ENCODE measurements at places on chromosomes 7 and 10. TPM values are rescaled to one million over a fixed set of nuclear protein-coding genes. Genes with fewer than 3 reads are reported as not detected.

Gene GJD4
- not detected for total RNA-seq

Gene H2BK1
- total RNA-seq: 0.97 TPM

Gene SPDYE8
- not detected for total RNA-seq

Gene CPED1
- 0.13 TPM for total RNA-seq

Gene SCART1
- total RNA-seq: 0.50 TPM

Gene UPK3B
- total RNA-seq: 2.1 TPM

Gene TSPAN13
- total RNA-seq: 18.7 TPM

Gene CACNB2
- total RNA-seq: 2.6 TPM

- no peak for DNase-seq
- no peaks in the 10 kb centered on the region for H3K27me3 ChIP-seq
- H3K4me3 ChIP-seq: no peak overlapping the region
- H3K27ac ChIP-seq: no peak overlapping the region
Observed at GRCh38 chr10:30917789-30918188, 113.9 kb downstream of the ZNF438 start.

- H3K27me3 ChIP-seq: no peaks in the 10 kb centered on the region
- H3K4me3 ChIP-seq: no peak overlapping the region
- no peaks in the 10 kb centered on the region for H3K4me1 ChIP-seq
- no peak overlapping the region for H3K27ac ChIP-seq
Observed at GRCh38 chr7:107201795-107202450, 33.1 kb downstream of the HBP1 start.

DNA sequence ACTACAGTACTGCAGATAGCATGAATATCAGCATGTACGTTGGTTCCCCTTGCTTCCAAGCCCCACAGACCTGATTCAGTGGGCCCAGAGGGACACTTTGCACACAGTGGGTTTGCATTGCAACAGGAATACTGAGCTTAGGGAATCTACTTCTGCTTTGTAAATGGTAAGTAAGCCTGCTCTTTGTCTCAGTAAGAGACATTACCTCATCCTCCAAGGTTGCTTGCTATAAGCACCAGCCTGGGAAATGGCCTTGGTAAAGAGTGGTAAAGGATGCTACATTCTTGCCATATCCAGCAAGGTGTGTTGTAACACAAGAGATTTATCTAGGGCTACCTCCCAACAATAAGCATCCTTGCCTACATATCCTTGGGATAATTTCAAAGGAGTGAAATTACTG lies 730.5 kb downstream of the INHBA start:
- H3K27ac ChIP-seq: peak overlapping the region; percentile 29
- H3K4me3 ChIP-seq: no peak overlapping the region
- H3K36me3 ChIP-seq: no peaks in the 10 kb centered on the region
- no peak for DNase-seq
- peaks cover 7% of the 10 kb centered on the region for H3K4me1 ChIP-seq
- H3K27me3 ChIP-seq: no peaks in the 10 kb centered on the region

- no peak for DNase-seq
- no peaks in the 10 kb centered on the region for H3K27me3 ChIP-seq
- no peak overlapping the region for H3K27ac ChIP-seq
- no peak overlapping the region for H3K4me3 ChIP-seq
- no peaks in the 10 kb centered on the region for H3K36me3 ChIP-seq
- peaks cover 9% of the 10 kb centered on the region for H3K4me1 ChIP-seq
Observed at GRCh38 chr7:69654381-69654780, 56.1 kb downstream of the AUTS2 start.

GRCh38 chr7:148031019-148031418 lies 559.5 kb upstream of the C7orf33 start:
- DNase-seq: no peak
- peaks cover 16% of the 10 kb centered on the region for H3K27me3 ChIP-seq
- H3K4me3 ChIP-seq: no peak overlapping the region

GRCh38 chr7:327991-328702 lies 38.2 kb downstream of the FOXL3 start:
- H3K27me3 ChIP-seq: no peaks in the 10 kb centered on the region
- no peaks in the 10 kb centered on the region for H3K36me3 ChIP-seq
- no peak for DNase-seq

DNA sequence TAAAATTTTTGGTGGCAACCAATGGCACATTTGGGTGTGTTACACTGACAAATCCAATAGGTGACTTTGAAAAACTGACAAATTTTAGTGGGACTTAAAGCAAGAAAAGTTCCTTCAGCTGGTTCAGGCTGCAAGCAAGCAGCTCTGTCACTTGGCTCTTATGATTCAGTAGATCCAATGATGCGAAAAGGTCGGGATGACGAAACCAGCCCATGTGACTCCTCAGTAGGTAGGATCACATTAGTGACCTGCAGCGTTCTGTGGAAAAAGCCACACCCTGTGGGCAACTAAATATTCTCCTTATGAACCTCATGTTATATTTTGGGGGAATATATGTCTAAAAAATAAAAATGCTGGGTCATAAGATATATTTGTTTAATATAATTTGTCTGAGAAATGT lies 13.3 kb upstream of the TSGA13 start:
- no peak overlapping the region for H3K27ac ChIP-seq
- H3K36me3 ChIP-seq: no peaks in the 10 kb centered on the region
- no peak for DNase-seq
- no peaks in the 10 kb centered on the region for H3K27me3 ChIP-seq
- H3K4me3 ChIP-seq: no peak overlapping the region

- H3K36me3 ChIP-seq: peaks cover 2% of the 10 kb centered on the region
- H3K27ac ChIP-seq: no peak overlapping the region
Observed at GRCh38 chr7:30460246-30460633, 18.3 kb downstream of the NOD1 start.

DNA sequence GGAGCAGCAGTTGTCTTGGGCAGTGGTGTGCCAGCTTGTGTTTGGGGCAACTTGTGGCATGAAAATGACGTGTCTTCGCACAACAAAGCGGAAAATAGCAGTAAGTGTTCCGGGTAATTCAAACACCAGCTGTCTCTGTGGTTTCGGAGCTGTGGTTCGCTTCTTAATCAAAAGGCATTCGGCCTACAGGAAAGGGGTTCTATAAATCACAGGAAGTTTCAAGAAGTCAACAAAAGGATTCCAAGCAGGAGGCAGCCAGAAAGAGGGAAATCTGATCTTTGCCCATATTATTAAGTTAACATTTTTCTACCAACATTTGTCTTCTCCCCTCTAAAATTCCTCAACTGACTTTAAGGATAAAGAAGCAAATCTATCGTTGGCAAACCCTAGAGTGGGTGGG lies 353.4 kb downstream of the FGFR2 start:
- H3K4me1 ChIP-seq: peaks cover 3% of the 10 kb centered on the region
- DNase-seq: no peak
- H3K4me3 ChIP-seq: no peak overlapping the region
- H3K27me3 ChIP-seq: no peaks in the 10 kb centered on the region
- no peaks in the 10 kb centered on the region for H3K36me3 ChIP-seq

DNA sequence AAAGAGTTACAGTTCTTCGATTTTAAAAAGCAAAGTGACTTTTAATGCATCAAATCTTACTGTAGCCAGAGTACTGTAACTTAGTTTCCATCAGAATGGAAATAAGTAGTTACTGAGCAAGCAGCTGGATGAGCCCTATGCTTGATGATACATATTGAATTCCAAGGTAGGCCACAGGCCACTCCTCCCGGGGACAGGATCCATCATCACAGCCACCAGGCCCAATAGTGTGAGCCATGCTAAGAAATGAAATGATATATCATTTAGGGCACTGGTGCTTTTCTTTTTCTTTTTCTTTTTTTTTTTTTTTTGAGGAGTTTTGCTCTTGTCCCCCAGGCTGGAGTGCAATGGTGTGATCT lies 42.9 kb upstream of the TOMM7 start:
- H3K27ac ChIP-seq: no peak overlapping the region
- H3K36me3 ChIP-seq: peaks cover 20% of the 10 kb centered on the region
- no peak overlapping the region for H3K4me3 ChIP-seq
- DNase-seq: no peak

DNA sequence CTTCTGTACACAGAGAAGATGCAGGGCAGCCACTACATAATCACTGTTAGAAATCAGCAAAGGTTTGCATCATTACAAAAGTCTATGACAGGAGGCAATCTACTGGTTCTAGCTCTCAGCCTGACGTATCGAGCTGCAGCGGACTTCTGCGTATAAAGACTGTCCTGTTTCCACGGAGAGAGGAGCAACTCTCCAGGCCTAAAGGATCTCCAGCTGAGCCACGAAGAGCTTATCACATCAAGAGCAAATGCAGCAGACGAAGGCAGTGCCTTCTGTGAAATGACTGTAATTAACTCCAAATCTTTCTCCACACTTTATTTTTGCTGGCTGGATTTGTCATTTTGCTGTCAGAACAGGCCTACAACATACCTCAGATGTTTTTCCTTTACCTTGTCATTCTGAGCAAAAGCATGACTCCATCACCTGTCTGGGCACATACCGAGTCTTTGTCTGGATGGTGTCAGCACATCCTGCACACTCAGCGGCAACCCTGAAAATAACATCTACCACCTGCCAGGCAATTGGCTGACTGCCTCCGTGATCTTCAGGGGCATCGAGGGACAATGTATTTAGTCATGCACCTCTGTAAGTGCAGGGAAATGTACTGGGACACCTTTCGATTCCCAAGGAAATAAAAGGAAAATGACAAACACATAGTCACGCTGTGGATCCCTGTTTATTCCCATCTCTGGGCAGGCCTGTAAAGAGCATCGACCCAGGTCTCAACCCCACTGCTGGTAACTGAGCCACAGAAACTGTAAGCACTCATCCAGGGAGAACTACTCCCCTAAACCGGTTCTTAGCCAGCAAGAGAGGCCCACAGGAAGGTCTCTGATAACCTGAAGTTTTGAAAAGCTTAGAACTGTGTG lies 26.3 kb upstream of the SH3PXD2A start:
- peaks cover 9% of the 10 kb centered on the region for H3K36me3 ChIP-seq
- no peaks in the 10 kb centered on the region for H3K27me3 ChIP-seq
- no peak overlapping the region for H3K27ac ChIP-seq
- no peaks in the 10 kb centered on the region for H3K4me1 ChIP-seq
- DNase-seq: no peak

GRCh38 chr7:117350027-117350426 lies 27.2 kb upstream of the WNT2 start:
- no peaks in the 10 kb centered on the region for H3K4me1 ChIP-seq
- H3K36me3 ChIP-seq: no peaks in the 10 kb centered on the region
- no peak for DNase-seq
- H3K4me3 ChIP-seq: no peak overlapping the region

GRCh38 chr7:108875139-108875538 lies 305.5 kb downstream of the DNAJB9 start:
- no peak overlapping the region for H3K27ac ChIP-seq
- H3K4me3 ChIP-seq: no peak overlapping the region
- peaks cover 10% of the 10 kb centered on the region for H3K36me3 ChIP-seq
- DNase-seq: peak; percentile 41

DNA sequence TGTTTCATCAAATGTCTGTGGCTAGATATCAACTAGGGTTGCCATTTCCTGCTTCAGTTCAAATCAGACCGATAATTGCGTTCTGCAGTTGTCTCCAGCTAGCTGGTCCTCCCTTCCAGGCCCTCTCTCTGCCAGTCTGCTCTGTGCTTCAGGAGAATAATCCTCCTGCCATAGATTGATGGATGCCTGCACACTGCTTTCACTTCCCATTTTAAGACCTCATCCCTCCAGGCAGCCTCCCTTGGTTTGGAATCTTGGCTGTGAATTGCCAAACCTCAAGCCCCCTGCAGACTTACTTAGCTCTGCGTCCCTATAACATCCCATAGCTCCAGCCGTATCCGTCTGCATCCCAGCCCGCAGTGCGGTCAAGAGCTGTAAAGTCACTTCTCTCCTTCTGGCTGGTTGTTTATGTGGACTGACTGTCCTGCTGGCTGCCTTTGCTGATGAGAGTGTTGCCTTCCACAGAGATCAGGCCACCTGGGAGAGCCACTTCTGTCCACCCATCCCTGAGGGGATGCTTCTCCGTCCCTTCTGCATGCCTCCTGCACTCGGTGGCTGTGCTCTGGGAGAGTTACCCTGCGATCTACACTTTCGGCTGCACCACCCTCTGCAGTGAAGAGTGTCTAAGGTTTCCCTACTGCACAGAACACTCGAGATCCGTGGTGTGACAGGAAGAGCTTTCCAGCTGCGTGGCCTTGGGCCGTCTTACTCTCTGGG lies 22.4 kb upstream of the KLF6 start:
- no peak for DNase-seq
- H3K4me3 ChIP-seq: no peak overlapping the region
- H3K4me1 ChIP-seq: no peaks in the 10 kb centered on the region
- no peaks in the 10 kb centered on the region for H3K36me3 ChIP-seq
- no peaks in the 10 kb centered on the region for H3K27me3 ChIP-seq

GRCh38 chr7:135160858-135161653 lies 9.5 kb downstream of the CYREN start:
- no peak overlapping the region for H3K27ac ChIP-seq
- no peak for DNase-seq
- peaks cover 89% of the 10 kb centered on the region for H3K36me3 ChIP-seq
- no peaks in the 10 kb centered on the region for H3K27me3 ChIP-seq
- no peak overlapping the region for H3K4me3 ChIP-seq

DNA sequence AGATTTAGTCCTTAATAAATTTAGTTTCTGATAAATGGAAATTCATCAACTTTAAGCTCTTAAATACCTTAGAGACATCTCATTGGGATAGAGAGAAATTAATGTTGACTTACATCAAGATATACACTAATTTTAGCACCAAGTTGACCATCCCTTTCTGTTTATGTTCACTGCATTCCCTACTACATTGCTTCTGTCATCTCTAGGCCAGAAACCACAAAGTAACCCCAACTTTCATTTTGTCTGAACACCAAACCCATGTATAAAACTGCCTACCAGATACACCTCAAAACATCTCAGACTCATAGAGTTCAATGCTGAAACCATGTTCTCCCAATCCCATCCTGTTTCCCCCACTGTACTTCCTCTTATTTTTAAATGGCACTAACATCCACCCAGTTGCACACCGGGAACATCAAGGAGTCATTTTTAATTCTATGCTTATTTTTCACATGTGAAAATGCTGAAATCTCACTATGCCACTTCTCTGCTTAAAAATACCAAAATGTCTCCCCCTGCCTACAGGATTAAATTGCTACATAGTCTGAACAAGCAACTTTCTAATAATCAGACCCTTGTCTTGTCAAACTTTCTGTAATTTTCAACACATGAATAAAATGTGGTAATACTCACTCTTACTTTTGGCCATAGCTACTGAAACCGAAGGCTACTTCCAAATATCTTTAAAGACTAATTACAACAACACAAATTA lies 201.6 kb downstream of the SEMA3D start:
- no peaks in the 10 kb centered on the region for H3K27me3 ChIP-seq
- H3K36me3 ChIP-seq: peaks cover 7% of the 10 kb centered on the region
- H3K4me3 ChIP-seq: no peak overlapping the region
- no peaks in the 10 kb centered on the region for H3K4me1 ChIP-seq

GRCh38 chr7:90459888-90460287 lies 9.6 kb upstream of the PTTG1IP2 start:
- no peaks in the 10 kb centered on the region for H3K27me3 ChIP-seq
- no peak overlapping the region for H3K27ac ChIP-seq
- peaks cover 8% of the 10 kb centered on the region for H3K36me3 ChIP-seq

- H3K36me3 ChIP-seq: peaks cover 16% of the 10 kb centered on the region
- H3K27ac ChIP-seq: no peak overlapping the region
- H3K27me3 ChIP-seq: peaks cover 4% of the 10 kb centered on the region
- DNase-seq: peak; percentile 43
- H3K4me1 ChIP-seq: peaks cover 1% of the 10 kb centered on the region
- peak overlapping the region; percentile 91 for H3K4me3 ChIP-seq
Observed at GRCh38 chr7:29564496-29565223, 1.0 kb downstream of the PRR15 start.

- H3K27me3 ChIP-seq: no peaks in the 10 kb centered on the region
- H3K4me1 ChIP-seq: 0 out of 2 replicates have a peak, but pooled peaks cover 3% of the 10 kb centered on the region
Observed at GRCh38 chr7:128814499-128814898, 15.7 kb upstream of the FLNC start.

All from H9 (cell line).